AG09319 (cell line): ENCODE measurements at places on chromosomes 2 and 18.

- no peak for DNase-seq
Measured at GRCh38 chr2:222494104-222494739, 69.9 kb downstream of the SGPP2 start.

GRCh38 chr18:3148930-3149535 lies 70.7 kb downstream of the MYOM1 start:
- no peak for DNase-seq

- DNase-seq = peak; percentile 2
Measured at GRCh38 chr2:119476301-119477112, 44.9 kb downstream of the TMEM37 start.

DNA sequence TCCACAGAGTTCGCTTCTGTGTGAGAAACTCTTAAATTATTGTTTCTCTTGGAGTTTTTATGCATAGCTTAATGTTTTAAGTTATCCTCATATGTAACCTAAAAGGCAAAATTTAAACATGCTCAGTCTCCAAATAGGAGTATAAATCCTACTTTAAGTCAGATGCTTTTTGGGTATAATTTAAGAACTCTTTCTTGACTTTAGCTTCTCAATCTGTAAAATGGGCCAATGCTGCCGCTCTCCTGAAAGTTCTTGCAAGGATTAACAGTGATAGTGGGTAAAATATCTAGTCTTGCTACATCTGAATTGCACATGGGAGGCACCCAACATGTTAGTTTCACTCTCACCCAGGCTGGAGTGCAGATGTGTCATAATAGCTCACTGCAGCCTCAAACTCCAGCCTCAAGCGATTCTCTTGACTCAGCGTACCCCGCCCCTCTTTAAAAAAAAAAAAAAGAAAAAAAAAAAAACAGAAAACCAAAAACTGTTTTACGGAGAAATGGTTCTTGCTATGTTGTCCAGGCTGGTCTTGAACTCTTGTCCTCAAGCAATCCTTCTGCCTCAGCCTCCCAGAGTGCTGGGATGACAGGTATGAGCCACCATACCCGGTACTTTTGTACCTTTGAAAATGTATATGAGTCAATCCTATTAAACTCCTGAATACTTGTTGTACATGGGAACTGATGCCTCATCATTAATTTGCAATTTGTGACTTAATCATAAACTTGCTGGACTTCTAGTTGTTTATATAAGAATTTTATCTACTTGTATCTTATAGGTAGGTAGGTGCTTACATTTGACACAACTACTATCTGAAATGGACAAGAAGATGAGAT lies 1.8 kb downstream of the FBXO48 start:
- no peak for DNase-seq

DNA sequence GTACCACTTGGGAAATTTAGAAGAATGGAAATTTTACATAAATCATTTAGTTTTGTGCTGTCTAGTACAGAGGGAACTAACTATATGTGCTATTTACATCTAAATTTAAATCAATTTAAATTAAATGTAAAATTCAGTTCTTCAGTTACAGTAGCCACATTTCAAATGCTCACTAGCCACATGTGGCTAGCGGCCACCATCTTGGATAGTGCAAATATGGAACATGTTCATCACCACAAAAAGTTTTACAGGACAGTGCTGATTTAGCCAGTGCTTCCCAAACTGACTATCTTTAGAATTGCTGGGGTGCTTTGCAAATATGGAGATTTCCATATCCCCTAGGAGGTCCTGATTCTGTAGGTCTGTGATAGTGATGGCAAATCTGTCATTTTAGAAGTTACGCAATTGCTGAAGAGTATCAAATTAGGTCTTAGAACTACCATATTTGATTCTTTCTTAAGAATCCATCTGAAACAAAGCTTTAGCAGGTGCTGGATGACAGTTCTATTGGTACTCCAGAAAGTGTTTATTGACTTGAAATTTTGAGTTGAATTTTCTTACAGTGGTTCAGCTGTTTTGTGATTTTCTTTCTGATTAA lies 12.8 kb downstream of the EHBP1 start:
- DNase-seq = no peak

GRCh38 chr2:216372761-216373291 lies 543 bp upstream of the MARCHF4 start:
- peak; percentile 16 for DNase-seq
